ENCODE measurements at places on chromosomes 7 and 10.
A peak's percentile ranks its signal among the peaks of the same experiment; 100 is the strongest.

DNA sequence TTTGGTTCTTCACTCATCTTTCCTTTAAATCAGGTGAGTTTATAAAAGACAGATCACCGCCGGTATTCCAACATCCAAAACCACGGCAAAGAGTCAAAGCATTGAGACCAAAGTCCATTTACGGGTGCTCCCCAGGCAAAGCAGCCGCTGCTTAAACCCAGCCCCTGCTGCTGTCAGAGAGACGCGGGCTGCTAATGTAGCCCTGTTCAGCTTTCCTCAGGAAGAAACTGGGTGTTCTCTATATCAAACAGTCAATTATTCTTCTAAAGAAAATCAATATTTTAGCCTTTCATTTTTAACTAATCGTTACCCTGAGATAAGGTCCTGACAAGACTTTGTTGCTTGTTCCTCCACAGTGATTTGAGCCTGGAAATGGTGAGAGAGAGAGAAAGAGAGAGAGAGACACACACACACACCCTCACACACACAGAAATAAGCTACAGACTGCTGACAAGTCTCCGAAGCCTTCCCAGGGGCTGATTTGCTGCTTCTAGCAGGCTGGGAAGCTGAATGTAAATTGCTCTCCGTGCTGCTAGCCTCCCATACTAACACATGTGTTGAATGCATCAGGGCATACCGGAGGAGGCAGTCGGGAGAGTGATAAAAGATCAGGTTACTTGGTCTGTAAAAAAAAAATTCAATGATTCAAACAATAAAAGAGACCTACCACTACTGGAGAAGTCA is 183.0 kb upstream of the ANK3 start:
- DNase-seq = no peak

- DNase-seq = no peak
Observed at GRCh38 chr7:135177028-135177696, 6.7 kb upstream of the CYREN start.

GRCh38 chr7:32905175-32905662 is 13.7 kb upstream of the KBTBD2 start:
- DNase-seq = peak; percentile 85

DNA sequence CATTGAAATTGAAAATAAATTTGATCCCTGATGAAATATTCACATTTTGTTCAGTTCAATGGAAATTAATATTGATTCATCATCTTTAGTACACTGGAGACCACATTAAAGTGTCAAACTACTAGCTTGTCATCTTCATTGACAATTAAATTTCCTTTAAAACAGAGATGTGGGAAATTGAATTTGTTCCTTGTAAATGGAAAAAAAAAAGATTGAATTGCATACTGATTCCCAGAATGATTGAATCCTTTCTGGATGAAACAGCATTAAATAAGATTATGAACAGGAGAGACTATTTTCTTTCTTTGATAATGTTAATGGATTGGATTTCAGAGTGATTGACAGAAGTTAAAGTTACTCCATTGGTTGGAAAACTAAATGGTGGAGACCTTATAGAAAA is 241.3 kb upstream of the CNTNAP2 start:
- DNase-seq = no peak

DNA sequence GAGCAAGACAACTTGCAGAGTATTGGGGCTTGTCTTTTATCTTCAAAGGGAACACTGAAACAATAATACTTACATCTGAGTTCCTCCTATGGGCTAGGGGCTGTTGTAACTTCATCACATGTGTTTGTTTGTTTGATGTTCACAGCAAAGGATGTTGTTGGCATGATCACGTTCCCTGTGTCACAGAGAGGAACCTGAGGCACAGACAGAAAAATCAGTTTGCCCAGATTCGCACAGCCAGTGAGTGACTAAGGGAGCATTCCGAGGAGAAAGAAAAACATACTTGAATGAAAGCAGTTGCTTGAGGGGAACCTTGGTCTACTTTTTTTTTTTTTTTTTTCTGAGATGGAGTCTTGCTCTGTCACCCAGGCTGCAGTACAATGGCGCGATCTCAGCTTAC is 87.2 kb upstream of the PFKP start:
- DNase-seq = no peak

- no peak for DNase-seq
Observed at GRCh38 chr10:96703358-96703757, 17.0 kb downstream of the PIK3AP1 start.

GRCh38 chr7:1713502-1714484 is 43.7 kb downstream of the ELFN1 start:
- peak; percentile 98 for DNase-seq

DNA sequence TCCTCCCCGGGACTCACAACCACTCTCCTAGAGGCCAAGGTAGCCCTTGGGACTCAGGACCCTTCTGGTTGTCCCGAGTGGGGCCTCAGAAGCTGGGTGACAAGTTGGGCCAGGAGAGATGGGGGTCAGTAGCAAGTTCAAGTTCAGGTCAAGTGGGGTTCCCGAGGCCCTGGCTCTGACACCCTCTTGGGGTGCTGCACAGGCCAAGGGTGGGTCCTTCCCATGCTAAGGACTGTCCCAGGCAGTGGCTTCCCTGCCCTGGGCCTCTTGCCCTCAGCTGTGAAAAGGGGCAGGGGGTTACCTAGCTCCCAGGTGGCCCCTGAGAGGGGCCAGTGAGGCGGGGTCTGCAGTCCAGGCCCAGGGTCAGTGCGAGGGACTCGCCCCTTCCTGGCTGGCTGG is 115.4 kb upstream of the TNRC18 start:
- no peak for DNase-seq

DNA sequence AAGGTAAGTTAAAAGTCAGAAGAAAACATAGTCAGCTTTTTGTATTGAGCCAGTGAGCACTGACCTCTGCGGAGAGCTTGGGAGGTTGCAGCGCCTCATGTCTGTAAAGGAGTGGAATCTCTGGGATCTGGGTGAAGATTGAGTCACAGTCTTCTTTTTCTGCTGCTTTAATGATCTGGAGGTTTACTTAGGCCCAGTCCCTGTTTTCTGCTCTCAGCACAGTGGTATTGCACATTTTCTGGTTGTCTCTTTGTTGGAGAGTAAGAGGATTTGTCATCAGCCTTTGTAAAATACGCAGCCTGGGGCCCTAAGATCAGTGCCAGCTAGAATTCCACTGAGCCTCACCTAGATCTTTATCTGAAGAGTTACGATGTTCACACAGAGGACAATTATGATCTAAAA is 58.3 kb upstream of the GJD4 start:
- no peak for DNase-seq

DNA sequence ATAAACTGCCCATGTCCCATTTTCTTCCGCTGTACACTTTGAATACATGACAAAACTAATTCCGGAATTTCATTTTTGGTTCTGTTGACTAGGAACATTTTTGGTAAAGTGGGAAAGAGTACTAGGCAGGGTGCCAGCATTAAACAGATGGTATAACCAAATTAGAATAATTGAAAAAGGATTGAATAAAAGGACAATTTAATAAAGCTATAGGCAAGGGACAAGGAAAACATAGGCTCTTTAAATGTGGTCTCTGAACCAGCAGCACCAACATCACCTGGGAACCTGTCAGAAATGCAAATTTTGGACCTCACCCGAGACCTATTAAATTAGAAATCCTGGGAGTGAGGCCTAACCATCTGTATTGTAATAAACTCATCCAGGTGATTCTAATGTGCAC is 376.9 kb downstream of the LRRTM3 start:
- no peak for DNase-seq

DNA sequence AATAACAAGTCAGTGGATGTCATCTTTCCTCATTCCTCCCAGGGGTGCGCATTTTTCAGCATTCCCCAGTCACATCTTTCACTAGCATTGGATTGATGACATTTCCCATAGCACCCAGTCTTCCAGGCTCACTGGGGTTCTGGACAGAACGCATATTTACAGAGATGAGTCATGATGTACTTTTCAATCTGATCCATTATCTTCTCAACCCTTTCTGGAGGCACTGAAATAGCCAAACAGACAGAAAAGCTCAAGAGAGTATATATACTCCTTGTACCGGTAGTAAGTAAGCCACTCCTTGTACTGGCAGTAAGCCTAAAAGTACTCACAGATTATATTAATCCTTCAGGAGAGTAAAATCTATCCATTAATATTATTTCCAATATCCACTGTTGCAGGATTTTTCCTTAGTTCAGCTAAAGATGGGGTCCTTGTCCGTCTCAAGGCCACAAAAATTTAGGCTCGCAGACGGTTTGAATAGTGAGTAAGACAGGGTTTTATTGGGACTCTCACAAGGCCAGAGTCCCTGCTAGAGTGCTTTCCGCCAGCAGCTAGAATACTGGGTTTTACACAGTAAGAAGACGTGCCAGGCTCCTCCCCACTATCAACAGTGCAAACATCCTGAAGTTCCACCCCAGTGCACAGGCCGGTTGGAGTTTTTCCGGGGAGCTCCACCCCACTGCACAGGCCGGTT is 60.8 kb downstream of the MDH2 start:
- DNase-seq = peak; percentile 54

DNA sequence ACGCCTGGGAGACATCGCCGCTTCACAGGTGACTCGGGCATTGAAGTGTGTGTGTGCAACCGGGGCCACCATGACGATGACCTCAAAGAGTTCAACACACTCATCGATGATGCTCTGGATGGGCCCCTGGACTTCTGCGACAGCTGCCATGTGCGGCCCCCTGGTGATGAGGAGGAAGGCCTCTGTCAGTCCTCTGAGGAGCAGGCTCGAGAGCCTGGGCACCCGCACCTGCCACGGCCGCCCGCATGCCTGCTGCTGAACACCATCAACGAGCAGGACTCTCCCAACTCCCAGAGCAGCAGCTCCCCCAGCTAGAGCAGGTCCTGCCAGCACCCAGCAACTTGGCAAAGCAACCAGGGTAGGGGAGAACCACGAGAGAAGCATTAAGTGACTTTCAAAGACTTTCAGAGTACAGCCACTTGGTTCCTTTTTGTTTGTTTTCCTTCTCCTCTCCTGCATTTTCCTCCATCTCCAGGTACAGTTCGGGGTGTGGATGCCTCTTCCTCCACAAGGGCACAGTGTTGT is 24.1 kb downstream of the CYP17A1 start:
- DNase-seq = no peak

Measured in SHP77 (cell line).